GM12864 (cell line): ENCODE measurements at places on chromosomes 7 and 10.
A peak's percentile ranks its signal among the peaks of the same experiment; 100 is the strongest.

GRCh38 chr10:132590752-132591121 lies 53.1 kb downstream of the INPP5A start:
- no peak for DNase-seq

GRCh38 chr7:94223375-94224084 lies 171.2 kb upstream of the COL1A2 start:
- no peak for DNase-seq

GRCh38 chr10:75971402-75972211 lies 540.2 kb downstream of the LRMDA start:
- no peak for DNase-seq

- no peak for DNase-seq
Observed at GRCh38 chr10:3784510-3785250, at the start of gene KLF6. Gene KLF6 (minus strand): TSS chr10:3785209. CDS start chr10:3785014, 195 bp downstream.

GRCh38 chr10:3095373-3096139 lies 28.2 kb downstream of the PFKP start:
- DNase-seq: no peak

- no peak for DNase-seq
Observed at GRCh38 chr7:106034383-106034782, 71.3 kb downstream of the CDHR3 start.

DNA sequence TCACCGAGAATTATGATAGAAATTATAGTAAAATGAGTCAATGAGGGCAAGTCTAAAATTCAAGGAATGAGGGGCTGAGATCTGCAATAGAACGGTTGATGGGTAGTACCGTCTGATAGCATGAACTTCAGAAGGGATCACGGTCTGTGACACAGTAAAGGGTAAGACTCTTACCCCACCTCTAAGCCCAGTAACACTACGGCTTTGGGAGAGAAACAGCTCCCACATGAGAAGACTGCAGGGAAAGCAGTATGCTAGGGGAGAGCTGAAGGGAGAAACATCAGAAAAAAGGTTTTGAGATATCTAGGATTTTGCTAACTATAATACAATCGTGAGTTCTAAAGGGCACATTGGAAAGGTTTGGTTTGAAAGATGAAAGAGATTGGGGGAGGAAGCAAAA lies 12.8 kb upstream of the AKAP9 start:
- DNase-seq: no peak

GRCh38 chr10:120632047-120632446 lies 175.0 kb downstream of the PLPP4 start:
- no peak for DNase-seq

DNA sequence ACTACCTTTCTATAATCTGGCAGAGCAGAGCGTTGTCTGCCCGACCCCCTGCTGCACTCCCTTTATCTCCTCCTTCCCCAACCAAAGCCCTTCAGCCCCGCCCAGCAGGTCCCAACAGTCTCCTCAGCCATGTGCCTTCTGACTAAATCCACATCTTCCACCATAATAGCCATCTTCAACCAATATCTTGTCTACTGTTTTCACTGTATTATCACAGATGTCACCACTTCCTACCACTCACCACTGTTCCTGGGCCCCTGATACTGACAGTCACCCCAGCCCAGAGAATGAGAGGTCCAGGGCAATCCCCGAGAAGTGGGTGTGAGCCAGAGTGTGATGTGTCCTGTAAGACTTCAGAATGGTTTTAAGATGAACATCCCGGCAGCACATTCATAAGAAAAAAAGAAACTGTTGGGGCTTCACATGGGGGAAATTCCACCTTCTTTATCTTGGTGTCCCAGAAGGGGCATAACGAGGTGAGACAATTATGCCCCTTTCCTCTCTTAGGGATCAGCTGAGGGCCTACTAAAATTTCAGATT lies 25.3 kb downstream of the CCDC6 start:
- peak; percentile 75 for DNase-seq

DNA sequence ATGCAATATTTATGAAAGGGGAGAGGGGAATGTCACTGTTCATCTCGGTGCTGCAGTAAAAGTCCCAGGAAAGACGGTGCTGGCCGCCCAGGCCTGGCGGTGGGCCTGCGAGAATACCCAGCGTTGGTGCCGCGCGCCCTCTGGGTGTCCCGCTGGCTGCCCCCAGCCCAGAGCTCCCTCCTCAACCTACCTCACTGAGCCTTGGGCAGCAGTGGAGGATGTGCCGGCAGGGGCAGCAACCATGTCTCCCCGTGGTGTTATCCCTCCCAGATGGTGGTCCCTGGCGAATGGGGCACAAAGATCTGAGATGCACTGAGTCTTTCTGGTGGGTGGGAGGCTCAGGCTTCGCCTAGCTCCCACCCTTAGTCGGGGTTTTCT lies 9.5 kb upstream of the TLX1 start:
- DNase-seq: no peak

DNA sequence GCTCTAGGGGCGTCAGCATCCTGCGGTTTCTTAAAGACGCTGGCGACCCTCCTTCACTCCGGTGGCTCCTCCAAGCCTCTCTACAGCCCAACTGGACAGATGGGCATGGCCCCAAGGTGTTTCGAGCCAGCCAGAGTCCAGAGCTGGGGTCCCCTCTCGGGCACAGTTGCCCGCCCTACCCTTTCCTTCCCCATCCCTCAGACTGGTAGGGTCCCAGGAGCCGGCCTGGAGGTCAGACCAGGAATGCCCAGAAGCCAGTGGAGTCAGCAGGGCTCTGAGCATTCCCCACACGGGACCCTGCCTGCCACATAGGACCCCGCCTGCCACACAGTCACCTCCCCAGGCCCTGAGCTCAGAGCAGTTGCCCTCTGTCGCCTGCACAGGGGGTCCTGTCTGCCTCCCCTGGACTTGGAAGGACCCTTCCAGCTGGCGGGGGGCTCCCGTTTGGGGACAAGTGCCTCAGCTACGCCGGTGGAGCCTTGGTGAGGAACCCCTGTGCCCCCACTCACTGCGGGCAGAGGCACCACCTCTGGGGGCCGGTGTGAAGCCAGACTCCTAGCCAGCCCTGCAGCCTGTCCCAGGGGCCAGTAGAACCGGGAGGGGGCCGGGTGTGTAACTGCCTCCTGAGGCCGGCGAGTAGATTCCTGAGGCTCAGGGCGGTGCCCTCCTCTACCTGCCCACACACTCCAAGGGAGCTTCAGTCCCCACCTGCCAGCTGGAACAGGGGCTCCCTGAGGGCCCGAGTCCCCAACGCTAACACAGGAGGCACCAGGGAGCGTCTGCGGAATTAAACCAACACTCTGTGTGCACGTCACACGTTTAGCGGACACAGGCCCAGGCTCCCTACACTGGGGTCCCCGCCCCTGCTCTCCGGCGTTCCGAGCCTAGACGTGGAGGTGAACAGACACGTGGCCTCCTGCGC lies 19.4 kb upstream of the PDGFA start:
- no peak for DNase-seq

- DNase-seq: no peak
Observed at GRCh38 chr10:97185326-97186058, at the start of gene SLIT1. Gene SLIT1 (minus strand): TSS chr10:97185959. CDS start chr10:97185674, 285 bp downstream.

- no peak for DNase-seq
Observed at GRCh38 chr10:9895453-9895852, 1122.2 kb upstream of the CELF2 start.

GRCh38 chr7:1113548-1113885 lies 25.6 kb downstream of the GPER1 start:
- no peak for DNase-seq

DNA sequence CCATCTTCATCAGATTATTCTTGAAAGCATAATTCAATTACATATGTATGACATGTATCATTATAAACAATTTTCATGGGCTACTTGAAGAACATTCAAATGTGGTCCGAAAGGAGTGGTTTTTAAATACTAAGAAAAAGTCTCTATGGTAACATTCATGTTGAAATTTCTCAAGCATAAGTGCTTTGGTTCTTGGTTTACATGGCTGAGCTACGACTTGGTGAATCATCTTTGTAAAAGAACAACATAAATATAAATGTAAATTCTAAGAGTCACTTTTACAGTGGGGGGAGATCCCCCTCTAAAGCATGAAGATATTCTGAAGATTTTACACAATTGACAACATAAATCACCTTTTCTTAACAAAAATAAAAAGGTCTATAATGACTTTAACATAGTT lies 118.6 kb downstream of the MAGI2 start:
- DNase-seq: no peak

GRCh38 chr7:102473271-102473991 lies 5.3 kb downstream of the POLR2J start:
- no peak for DNase-seq

DNA sequence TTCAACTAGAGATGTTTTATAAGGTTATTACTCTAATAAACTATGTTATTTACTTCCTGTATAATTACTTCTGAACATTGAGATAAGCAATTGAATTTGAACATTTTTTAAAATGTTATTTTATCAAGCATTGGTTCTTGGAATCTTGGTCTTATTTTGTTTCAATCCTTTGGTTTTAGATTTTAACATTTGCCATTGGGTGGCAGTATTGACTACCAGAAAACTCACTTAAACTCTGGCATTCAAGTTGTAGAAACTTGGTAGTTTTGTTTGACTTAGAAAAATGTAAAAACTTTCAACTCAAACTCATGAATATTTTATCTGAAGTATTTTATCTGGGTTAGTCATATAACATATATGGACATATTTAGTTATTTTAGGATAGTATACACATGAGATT lies 48.1 kb downstream of the ATRNL1 start:
- DNase-seq: no peak

GRCh38 chr10:121154310-121154709 lies 303.1 kb downstream of the WDR11 start:
- DNase-seq: no peak

DNA sequence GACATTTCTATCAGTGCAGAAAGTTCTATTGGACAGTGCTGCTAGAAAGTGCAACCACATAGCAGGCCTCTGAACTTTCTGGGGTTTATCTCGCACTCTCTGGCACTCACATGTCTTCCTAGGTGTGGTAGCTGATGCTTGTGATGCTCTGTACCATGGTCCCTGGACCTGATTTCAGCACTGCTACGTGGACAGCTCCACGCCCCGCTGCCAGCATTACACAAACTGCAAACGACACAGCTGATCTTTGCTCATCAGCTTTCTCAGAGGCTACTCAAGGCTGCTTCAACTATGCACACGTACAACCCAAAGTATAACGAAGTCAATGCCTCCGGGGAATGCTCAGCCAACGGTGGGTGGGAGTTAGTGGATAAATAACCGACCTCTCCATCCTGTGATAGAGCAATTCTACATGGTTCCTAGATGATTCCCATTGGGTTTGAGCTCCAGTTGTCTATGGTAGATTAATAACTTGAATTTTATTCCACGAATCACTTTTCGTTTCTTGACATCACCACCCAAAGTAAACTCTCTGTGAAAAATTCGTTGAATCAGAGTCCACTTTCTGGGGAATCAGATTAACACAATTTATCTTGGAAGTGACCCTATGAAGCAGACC lies 302.5 kb downstream of the ACTR3B start:
- DNase-seq: no peak

DNA sequence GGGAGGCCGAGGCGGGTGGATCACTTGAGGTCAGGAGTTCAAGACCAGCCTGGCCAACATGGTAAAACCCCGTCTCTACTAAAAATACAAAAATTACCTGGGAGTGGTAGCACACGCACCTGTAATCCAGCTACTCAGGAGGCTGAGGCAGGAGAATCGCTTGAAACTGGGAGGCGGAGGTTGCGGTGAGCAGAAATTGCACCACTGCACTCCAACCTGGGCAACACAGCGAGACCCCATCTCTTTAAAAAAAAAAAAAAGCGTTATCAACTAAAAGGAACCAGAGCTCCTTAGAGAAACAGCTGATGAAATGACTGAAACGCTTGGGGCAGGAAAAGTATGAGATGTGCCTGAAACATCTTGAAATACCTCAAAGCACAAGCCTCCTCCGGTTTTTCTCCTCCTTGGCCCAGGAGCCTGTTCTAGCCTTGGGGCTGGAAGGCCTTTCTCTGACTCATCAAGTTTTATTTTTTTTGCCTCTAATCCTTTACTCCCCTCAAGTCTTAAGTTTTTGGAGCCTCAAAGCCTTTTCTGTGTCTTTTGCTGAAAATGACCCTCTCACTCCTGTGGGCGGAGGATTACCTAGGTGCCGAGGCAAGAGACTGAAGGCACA lies 2.6 kb upstream of the METTL27 start:
- DNase-seq: no peak

GRCh38 chr7:157155959-157156358 lies 17.2 kb downstream of the UBE3C start:
- no peak for DNase-seq

DNA sequence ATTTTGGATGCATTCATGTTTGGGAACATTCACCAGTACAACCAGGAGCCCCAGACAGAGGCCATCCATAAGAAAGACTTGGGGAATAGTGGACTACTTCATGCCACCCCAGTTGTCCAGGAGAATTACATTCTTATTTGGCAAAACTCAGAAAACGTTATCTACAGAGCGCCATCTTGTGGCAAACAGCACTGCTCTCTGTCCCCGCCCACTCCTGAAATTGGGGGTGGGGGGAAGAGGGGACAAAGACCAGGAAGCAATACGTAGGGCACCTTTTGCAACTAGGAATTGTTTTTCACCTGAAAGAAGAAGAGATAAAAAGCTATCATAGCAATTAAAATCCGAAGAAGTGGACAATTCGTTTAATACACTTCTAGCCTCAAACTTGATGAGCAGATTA lies 134.6 kb upstream of the MGMT start:
- DNase-seq: no peak

GRCh38 chr7:105493923-105494315 lies 28.2 kb downstream of the PUS7 start:
- no peak for DNase-seq

GRCh38 chr7:124728610-124729009 lies 37.0 kb downstream of the GPR37 start:
- no peak for DNase-seq

DNA sequence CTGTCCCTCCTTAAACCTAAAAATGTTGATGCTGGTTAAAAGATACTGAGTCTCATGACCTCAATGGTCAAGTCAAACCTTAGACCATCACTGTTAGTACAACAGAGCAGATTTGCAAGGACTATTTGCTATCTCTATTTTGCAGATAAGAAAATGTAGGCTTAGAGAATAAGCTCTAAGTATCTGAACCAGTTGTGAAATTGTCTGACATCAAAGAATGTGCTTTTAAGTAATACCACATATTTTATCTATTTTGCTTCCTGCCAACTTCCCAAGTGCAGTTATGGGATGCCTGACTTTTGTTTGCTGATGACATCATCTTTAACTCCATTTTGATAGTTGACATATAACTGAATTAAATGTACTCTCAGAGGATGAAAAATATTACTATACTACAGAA lies 83.6 kb upstream of the TMEM106B start:
- DNase-seq: no peak

- no peak for DNase-seq
Observed at GRCh38 chr10:131744346-131744745, 156.5 kb upstream of the PPP2R2D start.

DNA sequence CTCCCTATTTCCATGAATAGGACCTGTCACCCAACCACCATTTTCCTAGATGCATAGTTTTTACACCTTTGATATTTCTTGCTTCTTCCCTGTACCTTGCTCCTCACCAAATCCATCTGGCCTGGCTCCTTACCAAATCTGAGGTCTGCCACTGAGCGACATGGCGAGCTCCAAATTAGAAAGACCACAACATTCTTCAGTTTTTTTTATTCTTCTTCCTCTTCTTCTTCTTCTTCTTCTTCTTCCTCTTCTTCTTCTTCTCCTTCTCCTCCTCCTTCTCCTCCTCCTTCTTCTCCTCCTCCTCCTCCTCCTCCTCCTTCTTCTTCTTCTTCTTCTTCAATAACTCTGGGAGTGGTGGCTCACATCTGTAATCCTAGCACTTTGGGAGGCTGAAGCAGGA lies 7.1 kb downstream of the CPED1 start:
- no peak for DNase-seq

- no peak for DNase-seq
Observed at GRCh38 chr7:21077602-21078001, 290.9 kb upstream of the SP8 start.

GRCh38 chr7:6359734-6360133 lies 87.3 kb upstream of the CYTH3 start:
- DNase-seq: no peak

GRCh38 chr7:124489925-124490324 lies 275.7 kb downstream of the GPR37 start:
- no peak for DNase-seq
